IMR-90 (cell line): ENCODE measurements at places on chromosomes 12 and 14.
A peak's percentile ranks its signal among the peaks of the same experiment; 100 is the strongest.

GRCh38 chr14:90814806-90815571, 1.2 kb downstream of the TTC7B start:
- DNase-seq, result no peak

DNA sequence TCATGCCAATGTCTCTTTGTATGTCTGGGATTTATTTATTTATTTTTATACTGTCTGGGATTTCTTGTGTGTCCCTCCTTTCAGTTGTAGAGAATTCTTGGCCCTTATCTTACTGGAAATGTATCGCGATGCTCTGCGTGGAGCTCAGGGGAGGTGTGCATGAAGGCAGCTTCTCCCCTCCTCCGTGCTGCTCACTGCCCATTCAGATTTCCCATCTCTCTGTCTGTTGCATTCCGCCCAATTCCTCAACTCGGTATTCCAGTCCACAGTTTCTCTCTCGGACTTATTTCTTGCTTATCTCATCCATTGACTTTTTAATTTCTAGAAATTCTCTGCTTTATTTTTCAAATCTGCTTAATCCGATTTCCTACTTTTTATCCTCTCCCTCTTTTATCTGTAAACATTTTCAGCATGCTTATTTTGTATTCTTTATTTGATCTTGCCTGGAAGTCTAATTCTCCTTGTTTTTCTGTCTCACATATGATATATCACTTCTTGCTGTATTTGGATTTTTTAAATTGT, 93.2 kb downstream of the FBXW8 start:
- no peak for DNase-seq

- DNase-seq, result peak; percentile 29
Measured at GRCh38 chr14:76348898-76349297, 27.0 kb upstream of the ESRRB start.

DNA sequence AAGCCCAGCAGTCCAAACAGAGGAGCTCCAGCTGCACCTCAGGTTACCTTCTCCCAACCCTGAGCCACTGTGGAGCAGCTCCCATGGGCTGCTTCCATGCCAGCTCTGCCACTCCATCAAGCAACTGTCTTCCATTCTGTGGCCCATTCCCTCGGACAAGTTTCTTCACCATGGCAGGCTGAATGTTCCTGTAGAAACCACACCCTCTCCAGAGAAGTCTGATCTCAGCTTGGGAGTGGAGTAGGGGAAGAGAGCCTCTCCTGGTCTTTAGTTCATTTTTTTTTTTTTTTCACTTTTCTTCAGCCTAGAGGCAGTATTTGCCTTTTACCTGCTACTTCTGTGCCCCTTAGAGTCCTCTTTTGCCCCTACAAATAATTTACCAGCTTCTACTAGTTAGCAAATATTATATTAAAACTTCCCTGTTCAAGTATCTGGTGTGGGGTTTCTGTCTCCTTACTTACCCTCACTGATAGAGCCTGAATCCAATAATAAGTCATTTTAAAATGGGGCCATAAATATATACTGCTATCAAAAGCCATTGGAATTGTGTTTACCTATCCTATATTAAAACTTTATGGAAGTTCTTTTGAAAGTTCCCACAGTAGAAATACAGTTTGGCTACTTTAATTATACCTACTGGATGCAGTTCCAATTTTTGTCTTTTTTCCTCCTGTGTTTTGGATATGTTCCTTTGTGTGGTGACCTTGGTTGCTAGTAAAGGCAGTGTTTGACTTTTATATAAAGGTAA, 11.7 kb upstream of the SLC17A8 start:
- DNase-seq, result no peak

DNA sequence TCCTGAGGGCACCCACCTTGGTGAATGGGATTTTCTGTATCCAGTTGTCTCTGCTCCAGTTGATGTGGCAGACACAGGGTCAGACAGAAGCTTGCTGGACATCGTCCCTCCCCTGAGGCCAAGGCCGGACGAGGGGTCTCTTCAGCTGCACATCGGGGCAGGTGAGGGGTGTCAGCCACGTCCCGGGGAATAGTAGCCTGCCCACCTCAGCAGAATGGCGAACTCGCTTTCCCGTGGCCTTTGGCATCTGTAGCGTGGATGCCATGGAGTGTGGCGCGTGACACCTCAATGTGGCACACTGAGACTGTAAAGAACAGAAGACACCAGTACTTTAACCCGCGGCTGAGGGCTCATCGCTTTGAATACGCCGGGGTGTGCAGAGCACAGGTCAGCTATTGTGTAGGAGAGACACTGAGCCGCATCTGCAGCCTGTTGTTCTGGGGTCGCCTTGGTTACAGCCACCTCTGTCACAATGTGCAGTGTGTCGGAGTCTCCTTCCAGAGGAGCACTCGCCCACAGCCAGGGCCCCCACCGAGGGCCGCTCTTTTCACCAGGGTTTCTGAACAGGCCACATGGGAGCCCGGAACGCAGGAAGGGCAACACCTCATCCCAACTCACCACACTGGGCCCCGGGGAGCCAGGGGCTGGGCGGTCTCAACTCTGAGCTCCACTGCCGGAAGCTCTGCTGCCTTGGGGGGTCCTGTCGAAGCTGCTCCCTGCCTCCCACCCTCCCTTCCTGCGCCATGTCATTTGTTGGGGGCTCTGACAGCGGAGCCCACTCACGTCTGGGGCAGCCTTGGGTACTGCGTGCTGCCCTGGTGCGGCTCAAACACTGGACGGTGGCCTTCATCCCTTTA, 77.0 kb downstream of the ADGRD1 start:
- no peak for DNase-seq

GRCh38 chr14:26597589-26598080, at the start of gene NOVA1:
Gene NOVA1 (minus strand): TSS chr14:26598033. CDS start chr14:26597436, 597 bp downstream.
- DNase-seq, result no peak

DNA sequence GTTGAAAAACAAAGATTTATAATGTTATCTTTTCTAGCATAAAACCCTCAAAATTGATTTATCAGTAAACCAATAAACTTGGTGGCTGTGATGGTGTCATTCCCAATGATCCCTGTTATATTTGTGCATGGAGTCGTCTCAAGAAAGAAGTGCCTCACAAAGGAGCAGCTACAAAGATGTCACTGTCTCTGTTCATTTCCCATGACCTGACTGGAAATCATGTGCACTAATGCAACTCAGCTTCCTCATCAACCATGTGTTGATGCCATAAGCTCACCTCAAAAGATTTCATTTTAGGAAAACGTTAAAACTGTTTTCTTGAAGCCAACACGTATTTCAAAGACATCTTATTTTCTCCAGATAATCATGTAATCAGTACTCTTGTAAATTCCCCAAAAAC, 28.8 kb downstream of the CLEC1A start:
- DNase-seq, result no peak

DNA sequence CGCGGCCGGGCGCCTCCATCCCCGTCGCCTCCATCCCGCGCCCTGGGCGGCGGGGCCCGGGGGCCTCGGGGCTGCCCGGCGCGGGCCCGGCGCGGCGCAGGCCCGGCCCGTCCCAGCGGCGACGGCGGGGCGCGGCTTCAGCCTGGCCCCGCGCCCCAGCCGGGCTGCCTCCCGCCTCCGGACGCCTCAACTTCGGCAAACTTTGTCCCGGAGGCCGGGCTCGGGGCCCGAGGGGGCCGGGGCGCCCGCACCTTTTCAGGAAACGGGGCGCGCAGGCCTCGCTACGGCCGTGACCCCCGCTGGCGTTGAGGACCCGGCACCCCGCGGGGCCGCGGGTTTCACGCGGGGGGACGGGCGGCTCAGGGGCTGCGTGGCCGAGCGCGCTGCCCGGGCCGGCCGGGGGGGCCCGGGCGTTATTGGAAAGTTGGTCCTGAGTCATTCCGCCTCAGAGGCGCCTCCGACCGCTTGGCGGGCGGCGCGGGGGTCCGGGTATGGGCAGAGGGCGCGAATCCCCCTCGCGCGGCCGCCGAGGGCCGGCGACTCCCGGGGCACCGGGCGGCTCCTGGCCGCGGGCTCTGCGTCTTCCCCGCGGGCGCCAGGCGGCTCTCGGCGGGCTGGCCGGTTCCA, 575 bp downstream of the TRAF3 start:
- no peak for DNase-seq

GRCh38 chr12:88921890-88922532, 341.7 kb upstream of the KITLG start:
- DNase-seq, result no peak

- no peak for DNase-seq
Measured at GRCh38 chr12:119762619-119763018, 94.7 kb downstream of the PRKAB1 start.

DNA sequence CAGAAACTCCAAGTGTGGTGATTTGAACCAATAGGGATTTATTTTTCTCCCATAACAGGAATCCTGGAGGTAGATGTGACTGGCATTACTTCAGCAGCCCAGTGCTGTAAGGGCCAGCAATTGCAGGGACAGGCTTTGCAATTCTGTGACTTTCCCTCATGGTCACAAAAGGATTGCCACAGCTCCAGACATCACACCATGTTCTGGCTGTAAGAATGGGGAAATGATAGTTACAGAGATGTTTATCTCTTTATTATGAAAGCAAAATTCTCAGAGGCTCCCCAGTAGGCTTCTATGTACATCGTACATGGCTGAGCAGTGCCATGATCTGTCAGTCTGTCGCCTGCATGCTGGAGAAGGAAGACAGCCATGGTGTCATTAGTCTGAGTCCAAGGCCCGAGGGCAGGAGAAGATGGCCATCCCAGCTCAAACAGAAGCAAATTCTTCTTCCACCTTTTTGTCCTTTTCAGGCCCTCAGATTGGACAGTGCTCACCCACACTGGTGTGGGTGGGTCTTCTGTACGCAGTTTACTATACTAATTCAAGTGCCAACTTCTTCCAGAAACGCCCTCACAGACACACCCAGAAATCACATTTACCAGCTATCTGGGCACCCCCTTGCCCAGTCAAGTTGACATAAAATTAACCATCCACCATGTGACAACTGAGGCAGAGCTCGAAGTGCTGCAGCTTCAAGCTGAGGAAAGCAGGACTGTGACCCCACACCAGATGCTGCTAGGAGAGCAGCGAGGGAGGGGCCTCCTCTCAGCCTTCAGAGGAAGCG, 17.2 kb downstream of the ZBTB42 start:
- no peak for DNase-seq

DNA sequence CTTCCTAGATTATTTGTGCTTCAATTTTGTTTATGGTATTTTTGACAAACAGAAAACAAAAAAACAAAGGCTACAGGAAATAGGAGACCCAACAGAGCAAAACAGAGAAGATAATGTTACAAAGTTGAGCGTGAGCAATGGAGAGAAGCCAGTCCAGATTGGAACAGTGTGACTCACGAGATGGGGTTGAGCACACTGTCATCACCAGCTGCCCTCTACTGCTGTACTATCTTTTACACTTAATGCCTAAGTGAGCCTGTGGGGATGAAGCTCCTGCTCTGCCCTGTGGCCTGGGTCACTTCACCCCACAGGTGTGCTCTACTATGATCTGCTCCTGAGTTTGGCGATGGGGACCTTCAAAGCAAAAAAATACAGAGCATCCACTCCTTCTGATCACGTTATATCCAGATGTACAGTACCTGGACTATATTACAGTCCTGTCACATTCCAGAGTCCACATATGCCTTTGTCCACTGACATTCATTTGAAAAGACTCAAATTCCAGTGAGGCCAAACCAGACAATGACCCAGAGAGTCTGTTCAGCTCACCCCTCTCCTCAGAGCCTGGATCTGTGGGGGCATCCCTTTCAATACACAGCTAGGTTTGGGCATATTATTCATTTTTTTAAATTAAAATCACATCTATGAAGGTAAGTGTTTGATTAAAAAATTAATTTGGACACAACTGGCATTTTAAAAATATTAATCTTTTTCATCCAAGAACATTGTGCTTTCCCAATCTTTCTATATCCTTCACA, 4.4 kb downstream of the IPO8 start:
- DNase-seq, result peak; percentile 85

- peak; percentile 11 for DNase-seq
Measured at GRCh38 chr14:89252887-89253532, 164.0 kb downstream of the FOXN3 start.

GRCh38 chr14:60561845-60562746, 53.1 kb downstream of the SIX6 start:
- peak; percentile 82 for DNase-seq

DNA sequence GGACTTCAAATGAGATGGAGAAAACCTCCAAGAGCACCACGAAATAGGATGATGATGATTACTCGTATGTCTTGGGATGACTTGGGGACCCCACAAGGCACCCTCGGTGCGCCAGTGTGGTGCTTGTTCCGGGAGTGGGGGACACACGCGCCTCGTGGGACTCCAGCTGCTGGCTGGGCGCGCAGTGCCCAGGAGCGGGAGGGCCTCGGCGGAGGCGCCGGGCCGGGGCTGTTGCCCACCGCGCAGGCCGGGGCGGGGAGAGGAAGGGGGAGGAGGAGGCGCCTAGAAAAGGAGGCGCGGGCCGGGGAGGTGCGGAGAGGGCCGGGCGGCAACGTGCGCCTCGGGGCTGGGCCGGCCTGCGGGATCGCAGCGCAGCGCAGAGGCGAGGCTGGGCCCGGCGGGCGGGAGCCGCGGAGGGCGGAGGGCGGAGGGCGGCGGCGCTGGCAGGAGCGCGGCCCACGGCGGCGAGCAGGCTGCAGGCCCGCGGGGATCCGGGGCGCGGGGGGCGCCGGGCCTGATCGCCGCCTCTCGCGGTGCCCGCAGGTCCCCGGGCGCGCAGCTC, at the start of gene RFLNA:
Gene RFLNA (plus strand): TSS at position 314 of the 562 bp plus-strand sequence. CDS start 337 bp downstream, outside the sequence.
- DNase-seq, result no peak

- DNase-seq, result no peak
Measured at GRCh38 chr14:90523961-90524875, 127.4 kb downstream of the CALM1 start.

DNA sequence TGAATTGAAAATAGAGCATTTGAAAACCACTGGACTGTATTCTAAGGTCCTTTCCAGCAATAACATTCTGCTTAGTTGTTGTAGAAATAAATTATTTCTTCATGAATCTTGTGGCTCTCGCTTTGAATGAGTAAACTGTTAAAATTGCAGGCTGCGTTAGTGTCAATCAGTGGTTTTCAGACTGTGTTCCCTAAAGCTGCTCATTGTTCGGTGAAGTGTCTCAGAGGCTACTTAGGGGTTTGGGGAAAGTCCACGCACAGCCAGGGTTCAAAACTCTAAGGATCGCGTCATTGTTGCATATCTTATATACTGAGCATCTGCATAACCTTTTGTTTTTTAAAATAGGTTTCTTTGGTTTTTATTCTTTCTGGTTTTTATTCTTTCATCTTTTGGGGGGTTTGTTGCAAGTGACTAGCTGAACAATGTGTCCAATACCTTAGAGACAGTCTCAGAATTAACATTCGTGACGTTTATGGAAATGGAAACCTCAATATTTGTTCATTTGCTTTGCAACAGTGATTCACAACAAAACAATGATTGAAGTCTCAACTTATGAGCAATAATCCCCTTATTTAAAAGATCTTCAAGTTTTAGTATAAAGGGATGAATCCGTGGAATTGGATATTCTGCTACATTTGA, 108.1 kb downstream of the TTLL5 start:
- peak; percentile 5 for DNase-seq

- DNase-seq, result no peak
Measured at GRCh38 chr14:71698027-71698426, 234.2 kb upstream of the RGS6 start.

GRCh38 chr12:65941388-65941787, 117.1 kb downstream of the HMGA2 start:
- peak; percentile 95 for DNase-seq
